Stimulated activated CD8-positive, alpha-beta memory T cell treated with anti-CD3 and anti-CD28 coated beads, Interleukin-4, amount 100 ng/mL, for 4 hours (primary cell): ENCODE measurements at places on chromosomes 2 and 18.

- DNase-seq, result no peak
Measured at GRCh38 chr2:100208141-100208770, 65.9 kb upstream of the AFF3 start.

GRCh38 chr2:55314985-55315384, 46.0 kb upstream of the MTIF2 start:
- DNase-seq, result no peak

DNA sequence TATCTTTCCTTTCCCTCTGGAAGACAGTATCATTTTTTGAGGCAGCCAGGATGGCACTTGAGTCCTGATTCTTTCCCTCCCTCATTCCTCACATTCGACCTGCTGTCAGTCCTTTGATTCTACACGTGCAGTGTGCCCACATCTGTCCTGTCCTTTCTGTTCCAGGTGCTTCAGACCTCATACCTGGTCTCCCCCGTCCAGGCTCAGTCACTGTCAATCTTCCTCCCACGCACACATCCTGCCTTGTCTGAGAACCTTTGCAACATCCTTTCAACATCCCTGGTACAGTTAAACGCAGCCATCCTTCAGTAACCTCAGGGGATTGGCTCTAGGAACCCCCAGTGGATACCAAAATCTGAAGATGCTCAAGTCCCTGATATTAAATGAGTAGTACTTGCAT, 10.1 kb downstream of the BCL2 start:
- DNase-seq, result no peak

GRCh38 chr2:222992137-222992536, 59.9 kb upstream of the KCNE4 start:
- DNase-seq, result no peak

DNA sequence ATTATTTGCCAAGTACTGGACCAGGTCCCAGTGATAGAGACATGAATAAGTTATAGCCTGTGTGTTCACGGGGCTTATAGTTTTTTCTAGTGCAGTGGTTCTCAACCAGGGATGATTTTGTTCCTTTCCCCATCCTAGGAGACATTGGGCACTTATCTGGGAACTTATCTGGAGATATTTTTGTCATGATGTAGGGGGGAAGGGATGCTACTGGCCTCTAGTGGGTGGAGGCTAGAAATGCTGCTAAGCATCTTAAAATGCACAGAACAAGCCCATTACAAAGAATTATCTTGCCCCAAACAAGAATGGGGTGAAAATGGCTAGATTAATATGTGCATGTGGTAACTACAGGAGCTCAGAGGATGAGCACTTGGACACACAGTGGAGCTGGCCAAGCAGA, 75.2 kb downstream of the KLHL29 start:
- DNase-seq, result no peak

DNA sequence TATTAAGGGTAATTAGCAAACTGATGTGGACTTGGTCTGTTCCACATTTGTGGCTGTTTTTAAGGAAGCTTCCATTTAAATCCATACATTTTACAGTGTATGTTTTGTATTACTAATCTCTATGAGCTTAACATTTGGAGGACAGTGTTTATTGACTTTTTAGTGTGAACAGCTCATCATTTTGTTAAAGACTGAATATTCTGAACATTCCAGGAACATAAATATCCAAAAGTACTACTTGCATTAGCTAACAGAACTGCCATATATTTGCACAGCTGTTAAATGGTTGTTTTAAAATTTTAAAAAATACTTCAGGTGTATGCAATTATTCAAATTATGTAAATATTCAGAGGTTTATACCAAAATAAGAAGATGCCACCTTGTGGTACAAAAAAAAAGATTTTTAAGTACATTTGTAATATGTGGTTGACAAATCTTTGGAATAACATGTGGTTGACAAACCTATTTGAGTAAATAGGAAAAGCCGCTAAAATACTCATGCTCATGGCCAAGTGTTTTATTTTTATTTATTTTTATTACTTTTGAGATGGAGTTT, 439.7 kb upstream of the FANCL start:
- DNase-seq, result no peak

DNA sequence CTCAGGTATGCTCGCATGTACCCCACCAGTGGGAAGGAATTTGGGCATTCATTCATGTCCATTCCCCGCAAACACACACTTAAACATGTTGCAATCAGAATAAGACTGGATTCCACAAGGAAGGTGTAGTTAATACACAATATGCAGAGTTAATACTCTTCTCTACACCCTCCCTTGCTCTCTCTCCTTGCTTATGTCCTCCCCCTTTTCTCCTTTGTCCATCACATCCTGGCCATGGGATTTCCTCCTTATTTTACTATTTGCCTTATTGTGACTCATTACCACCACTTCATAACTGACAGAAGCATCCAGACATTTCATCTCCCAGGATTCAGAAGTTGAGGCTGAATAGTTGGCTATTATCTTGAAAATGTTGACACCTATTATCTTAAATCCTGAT, 473.8 kb upstream of the SPHKAP start:
- no peak for DNase-seq

GRCh38 chr18:28267878-28268625, 91.1 kb upstream of the CDH2 start:
- DNase-seq, result no peak

DNA sequence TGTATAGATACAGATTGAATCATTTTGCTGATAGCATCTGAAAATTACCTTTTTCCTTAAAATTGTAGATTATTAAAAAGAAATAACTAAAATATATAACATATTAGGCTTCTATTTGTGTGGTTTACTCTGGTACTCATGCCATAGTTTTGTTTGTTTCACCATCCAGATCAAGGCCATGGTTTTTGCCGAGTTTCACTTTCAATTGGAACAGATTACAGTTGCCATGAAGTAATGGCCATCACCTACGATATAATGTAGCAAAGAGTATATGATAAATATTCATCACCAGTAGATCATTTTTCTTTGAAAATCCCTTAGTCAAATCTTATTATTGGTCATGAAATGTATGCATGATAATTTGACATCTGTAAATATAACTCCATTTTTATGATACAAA, 11.9 kb upstream of the DNAH7 start:
- no peak for DNase-seq

- peak; percentile 34 for DNase-seq
Measured at GRCh38 chr2:43219383-43220228, 6.8 kb downstream of the ZFP36L2 start.

DNA sequence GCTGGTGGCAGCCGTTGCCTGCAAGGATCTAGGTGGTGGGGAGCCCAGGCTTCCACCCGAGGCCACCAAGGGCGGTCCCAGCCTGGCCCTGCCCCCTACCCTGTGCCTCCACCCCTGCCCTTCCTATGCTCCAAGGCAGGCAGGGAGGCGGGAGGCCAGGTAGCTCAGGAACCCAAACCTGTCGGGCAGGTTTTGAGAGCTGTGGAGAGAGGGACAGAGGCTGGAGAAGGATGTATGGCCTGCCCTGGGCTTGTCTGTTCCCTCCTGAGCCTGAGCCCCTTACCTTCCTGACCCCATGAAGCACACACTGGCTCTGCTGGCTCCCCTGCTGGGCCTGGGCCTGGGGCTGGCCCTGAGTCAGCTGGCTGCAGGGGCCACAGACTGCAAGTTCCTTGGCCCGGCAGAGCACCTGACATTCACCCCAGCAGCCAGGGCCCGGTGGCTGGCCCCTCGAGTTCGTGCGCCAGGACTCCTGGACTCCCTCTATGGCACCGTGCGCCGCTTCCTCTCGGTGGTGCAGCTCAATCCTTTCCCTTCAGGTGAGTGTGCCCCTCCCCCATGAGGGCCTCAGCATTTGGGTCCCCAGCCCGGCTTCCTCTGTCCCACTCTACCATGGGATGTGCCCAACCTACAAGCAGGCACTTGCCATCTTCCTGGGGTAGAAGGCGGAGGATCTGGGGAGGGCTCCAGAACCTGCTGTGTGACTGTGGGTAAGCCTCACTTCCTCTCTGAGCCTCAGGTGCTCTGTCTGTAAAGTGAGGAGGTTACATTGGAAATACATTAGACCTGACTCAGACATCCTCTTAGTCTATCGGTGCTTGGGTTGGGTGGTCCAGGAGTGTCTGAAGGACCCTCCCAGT, at the start of gene PROM2:
Gene PROM2, plus strand, starts transcription at position 159 of the 860 bp plus-strand sequence. Its CDS starts 137 bp downstream, at position 296.
- no peak for DNase-seq

- no peak for DNase-seq
Measured at GRCh38 chr2:111160758-111161157, 40.0 kb downstream of the BCL2L11 start.

GRCh38 chr18:48986851-48987761, 36.3 kb upstream of the SMAD7 start:
- no peak for DNase-seq

- DNase-seq, result no peak
Measured at GRCh38 chr18:28412521-28412920, 235.6 kb upstream of the CDH2 start.

DNA sequence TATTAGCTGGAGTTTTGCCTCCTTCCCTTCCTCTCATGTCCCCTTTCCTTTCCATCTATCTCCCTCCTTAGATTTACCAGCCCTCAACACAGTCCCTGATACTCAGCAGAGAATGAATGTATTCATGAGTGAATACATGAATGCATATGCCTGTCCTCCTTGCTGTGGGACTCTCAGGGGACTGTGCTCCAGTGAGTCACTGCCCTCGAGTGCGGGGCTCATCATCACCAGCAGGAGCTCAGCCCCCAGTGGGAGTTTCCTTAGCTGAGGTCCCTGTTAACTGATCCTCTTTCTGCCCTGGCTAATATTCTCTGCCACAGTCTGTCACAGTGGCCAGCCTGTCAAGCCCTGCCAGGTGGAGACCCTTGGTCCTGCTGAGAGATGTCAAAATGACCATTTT, 104.9 kb upstream of the LHCGR start:
- no peak for DNase-seq

DNA sequence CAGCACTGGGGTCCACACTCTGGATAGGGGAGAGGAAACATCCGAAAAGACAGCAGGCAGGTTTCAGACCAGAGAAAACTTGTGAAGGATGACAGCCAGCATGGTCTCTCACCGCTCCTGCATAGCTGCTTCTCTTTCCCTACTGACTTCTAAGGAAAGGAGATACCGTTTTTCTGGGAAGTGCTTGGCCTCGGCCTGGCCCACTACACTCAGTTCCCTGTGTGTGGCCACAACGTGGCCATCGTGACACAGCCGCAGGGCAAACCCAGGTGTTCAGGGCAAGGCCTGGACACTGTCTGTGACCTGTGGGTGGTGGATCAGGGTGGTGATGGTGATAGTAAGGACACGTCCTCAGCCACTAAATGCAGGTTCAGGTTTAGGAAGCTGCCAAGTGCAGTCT, 34.2 kb upstream of the ACAA2 start:
- no peak for DNase-seq

- no peak for DNase-seq
Measured at GRCh38 chr18:60870261-60871153, 462.7 kb upstream of the CDH20 start.

DNA sequence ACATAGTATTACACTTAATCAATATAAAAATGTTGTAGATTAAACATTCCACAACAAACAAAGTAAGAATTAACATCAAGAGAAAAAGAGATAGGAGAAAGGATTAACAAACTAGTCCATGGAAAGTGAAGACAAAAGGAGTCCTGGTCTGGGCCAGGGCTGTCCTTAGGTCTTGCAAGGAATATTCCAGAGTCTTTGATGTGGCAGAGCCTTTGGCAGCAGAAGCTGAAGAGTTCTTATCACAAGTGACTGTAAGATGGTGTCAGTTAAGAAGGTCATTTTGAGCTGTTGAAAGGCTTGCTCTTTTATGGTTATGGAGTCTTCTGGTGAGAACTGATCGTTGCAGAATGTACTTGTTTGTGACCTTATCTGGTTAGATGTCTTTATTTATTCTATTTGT, 127.7 kb upstream of the LRRTM4 start:
- DNase-seq, result no peak

DNA sequence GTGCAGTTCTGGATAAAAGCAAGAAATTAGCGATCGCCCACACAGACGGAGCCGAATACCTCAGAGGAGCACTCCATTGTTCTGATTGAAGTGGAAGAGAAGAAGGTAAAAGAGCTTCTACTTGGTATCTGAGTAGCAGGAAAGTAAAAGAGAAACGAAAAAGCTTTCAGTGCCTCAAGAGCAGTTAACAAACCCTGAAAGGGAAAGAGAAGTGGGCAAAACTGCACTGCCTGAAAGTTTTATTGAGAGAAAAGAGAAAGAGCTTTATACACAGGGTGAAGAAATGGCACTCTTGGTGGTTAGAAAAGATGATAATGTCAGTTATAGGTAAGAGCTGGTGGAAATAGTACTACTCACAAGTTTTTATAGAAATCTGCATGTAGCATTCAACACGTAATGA, 192.8 kb downstream of the CDCA7 start:
- no peak for DNase-seq

DNA sequence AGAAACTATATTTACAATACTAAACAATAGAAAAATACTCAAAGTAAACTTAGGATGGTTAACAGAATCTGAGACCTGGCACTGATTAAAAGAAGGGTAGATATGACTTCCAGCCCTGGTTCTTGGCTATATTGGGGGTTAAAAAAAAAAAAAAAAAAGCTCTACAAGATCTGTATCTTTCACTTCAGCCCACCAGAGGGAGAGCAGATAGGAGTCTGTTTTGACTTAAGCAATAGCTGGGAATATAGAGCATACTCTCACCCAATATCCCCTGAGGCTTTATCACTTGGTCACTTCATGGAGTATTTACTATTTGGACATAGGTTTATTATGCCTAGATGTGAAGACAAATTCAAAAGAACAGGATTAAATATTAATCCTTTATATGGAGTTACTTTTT, 598.9 kb upstream of the LINC00305 start:
- DNase-seq, result no peak

DNA sequence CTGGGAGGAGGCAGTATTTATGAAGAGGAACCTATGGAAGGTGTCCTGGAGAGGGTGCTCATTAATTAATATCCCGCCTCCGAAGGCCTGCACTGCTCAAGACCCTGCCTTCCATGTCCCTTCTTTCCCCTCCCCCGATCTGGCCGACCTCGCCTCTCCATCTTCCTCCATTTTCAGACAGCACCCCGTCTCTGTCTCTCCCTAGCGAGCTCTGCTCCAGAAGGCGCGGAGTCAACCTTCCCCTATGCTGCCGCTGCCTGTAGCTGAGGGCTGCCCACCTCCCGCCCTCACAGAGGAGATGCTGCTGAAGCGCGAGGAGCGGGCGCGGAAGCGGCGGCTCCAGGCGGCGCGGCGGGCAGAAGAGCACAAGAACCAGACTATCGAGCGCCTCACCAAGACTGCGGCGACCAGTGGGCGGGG, 1.1 kb upstream of the WBP1 start:
- no peak for DNase-seq

- no peak for DNase-seq
Measured at GRCh38 chr18:35962320-35962719, 10.2 kb upstream of the RMP24 start.

- DNase-seq, result no peak
Measured at GRCh38 chr2:161371869-161372268, 44.2 kb upstream of the TBR1 start.

- no peak for DNase-seq
Measured at GRCh38 chr2:7725171-7725849, 808.1 kb downstream of the RNF144A start.

GRCh38 chr2:201130524-201131186, 14.7 kb downstream of the CFLAR start:
- DNase-seq, result no peak
